ENCODE measurements at places on chromosomes 7 and 10. TPM values are rescaled to one million over a fixed set of nuclear protein-coding genes. Genes with fewer than 3 reads are reported as not detected.
A peak's percentile ranks its signal among the peaks of the same experiment; 100 is the strongest.

- no peak for DNase-seq
These were observed 75.9 kb downstream of the HIPK2 start for GRCh38 chr7:139701908-139702307.

The KLHL7 gene
- 54.8 TPM for total RNA-seq

GRCh38 chr10:29751684-29752083 lies 116.9 kb upstream of the SVIL start:
- DNase-seq: no peak

DNA sequence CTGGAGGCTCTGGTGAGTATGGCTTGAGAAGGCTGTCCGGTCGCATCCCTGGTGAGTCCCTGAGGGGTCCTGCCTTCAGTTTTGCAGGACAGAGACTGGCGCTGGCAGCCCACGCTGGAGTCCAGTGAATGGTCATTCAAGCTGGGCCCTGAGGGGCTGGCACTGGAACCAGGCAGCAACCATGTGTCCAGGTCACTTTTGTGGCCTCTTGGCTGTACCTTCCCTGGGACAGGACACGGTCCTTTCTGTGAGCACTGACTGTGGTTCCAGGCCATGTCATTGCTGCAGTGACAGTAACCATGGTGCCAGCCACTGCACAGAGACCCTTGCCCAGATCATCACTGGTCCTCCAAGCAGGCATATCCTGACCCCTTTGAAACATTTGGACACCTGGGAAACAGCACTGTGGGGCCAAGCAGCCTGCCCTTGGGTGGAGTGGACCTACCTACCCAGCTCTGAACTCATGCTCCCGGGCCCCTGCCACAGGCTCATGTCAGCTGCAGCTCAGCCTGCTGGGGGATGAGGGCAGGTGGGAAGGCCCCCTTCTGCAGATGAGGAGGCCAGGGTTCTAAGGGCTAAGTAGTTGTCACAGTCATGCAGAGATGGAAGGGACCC lies 72.1 kb downstream of the ADCY1 start:
- no peak for DNase-seq

GRCh38 chr10:114940735-114941134 lies 2.7 kb downstream of the TRUB1 start:
- no peak for DNase-seq

GRCh38 chr7:93890041-93890463 lies 501 bp downstream of the TFPI2 start:
- DNase-seq: no peak

- DNase-seq: no peak
These were observed 20.5 kb upstream of the CFAP46 start for GRCh38 chr10:132962623-132963429.

GRCh38 chr10:60382946-60383681 lies 6.6 kb downstream of the ANK3 start:
- DNase-seq: peak; percentile 41

DNA sequence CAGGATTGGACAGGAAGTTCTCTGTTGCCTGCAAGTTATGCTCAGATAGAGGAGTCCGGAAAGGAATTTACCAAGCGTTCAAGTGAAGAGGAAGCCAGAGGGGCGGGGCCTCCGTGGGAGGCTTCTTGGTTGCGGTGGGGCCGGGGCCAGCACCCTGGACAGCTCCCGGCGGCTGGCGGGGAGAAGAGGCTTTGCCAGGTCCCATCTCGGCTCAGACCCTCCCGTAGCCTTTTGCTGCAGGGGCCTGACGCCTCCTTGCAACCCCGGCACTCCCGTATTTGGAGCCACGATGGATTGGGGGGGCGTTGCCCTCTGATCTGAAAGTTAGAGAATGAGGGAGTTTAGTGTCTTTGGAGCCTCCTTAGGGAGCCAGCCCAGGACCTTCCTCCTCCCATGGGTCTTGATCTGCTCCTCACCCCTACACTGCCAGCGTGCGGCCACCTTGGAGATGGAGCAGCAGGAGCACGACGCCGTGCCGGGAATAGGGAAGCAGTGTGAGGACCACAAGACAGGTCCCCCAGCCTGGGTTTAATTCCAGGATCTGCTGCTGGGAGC lies 3.1 kb upstream of the SLC18A3 start:
- peak; percentile 19 for DNase-seq

GRCh38 chr10:35794703-35795102 lies 152.6 kb upstream of the FZD8 start:
- no peak for DNase-seq
